Gastroesophageal sphincter (tissue), 4 donors: ENCODE measurements at places on chromosomes 5 and 9. TPM values are rescaled to one million over a fixed set of nuclear protein-coding genes. Genes with fewer than 3 reads are reported as not detected.

DNA sequence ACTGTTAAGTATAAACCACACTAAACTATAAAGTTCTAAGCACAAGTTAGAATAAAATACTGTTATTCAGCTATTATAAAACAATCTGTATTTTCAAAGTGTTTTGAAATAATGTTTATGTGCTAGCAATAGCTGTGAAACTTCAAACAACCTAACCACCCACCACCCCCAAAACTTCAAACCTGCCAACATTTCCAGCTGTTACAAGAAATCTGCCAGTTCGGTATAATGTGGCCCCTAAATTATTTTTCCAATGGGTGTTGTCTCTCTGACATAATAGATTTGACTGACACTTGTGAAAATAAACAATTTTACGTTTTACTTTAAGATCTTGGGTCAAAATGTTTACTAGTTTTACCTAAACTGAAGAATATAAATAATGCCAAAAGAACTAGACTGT lies 24.7 kb downstream of the MAPKAP1 start:
- H3K4me1 ChIP-seq: no peaks in the 10 kb centered on the region
- H3K27me3 ChIP-seq: no peaks in the 10 kb centered on the region
- no peak overlapping the region for H3K27ac ChIP-seq
- no peaks in the 10 kb centered on the region for H3K36me3 ChIP-seq
- no peak for ATAC-seq

DNA sequence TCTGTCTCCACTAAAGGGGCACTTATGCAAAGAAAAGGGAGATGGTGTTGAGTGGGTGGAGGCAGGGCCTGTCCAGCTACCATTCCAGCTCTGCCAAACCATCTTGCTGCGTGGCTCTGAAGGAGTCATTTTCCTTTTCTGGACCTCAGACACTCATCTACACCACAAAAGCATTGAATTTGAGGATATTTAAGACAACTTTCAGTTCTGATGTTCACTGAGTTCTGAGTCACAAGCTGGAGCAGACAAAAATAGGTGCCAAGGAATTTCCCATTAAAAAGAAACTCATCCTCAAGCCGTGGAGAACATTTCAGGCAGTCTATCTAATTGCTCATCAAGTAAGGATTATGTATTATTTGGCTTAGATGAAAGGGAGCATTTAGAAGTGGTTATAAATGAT lies 195.0 kb upstream of the TBC1D2 start:
- peaks cover 13% of the 10 kb centered on the region for H3K27me3 ChIP-seq
- ATAC-seq: no peak
- H3K4me3 ChIP-seq: no peak overlapping the region
- H3K36me3 ChIP-seq: no peaks in the 10 kb centered on the region

- H3K27me3 ChIP-seq: no peaks in the 10 kb centered on the region
- no peak overlapping the region for H3K27ac ChIP-seq
- H3K4me3 ChIP-seq: no peak overlapping the region
- no peaks in the 10 kb centered on the region for H3K36me3 ChIP-seq
Measured at GRCh38 chr9:117325831-117326230, 89.0 kb downstream of the ASTN2 start.

DNA sequence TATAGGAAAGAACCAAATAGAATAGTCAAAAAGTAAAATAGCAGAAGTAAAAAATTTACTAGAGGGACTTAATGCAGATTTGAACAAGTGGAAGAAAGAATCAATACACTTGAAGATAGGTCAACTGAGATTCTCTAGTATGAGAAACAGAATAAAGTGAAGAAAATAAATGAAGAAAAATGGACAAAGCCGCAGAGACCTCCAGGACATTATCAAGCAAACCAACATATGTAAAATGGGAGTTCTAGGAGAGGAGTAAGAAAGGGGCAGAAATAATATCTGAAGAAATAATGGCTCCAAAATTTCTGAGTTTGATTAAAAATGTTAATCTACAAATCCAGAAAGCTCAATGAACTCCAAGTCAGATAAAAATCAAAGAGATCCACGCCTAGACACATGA lies 70.0 kb upstream of the ZBTB43 start:
- no peak overlapping the region for H3K4me3 ChIP-seq
- no peak for ATAC-seq
- no peaks in the 10 kb centered on the region for H3K36me3 ChIP-seq
- no peak overlapping the region for H3K27ac ChIP-seq

- H3K27me3 ChIP-seq: no peaks in the 10 kb centered on the region
- no peak for ATAC-seq
- no peaks in the 10 kb centered on the region for H3K36me3 ChIP-seq
- H3K4me3 ChIP-seq: no peak overlapping the region
- no peak overlapping the region for H3K27ac ChIP-seq
Measured at GRCh38 chr9:84435902-84436301, 95.3 kb upstream of the SLC28A3 start.

The LCP2 gene
- 10.0 TPM for total RNA-seq

The FSTL4 gene
- total RNA-seq: 0.22 TPM
